ENCODE measurements at places on chromosomes 3 and 15.
A peak's percentile ranks its signal among the peaks of the same experiment; 100 is the strongest.

- no peak for DNase-seq
These were observed 24.9 kb upstream of the C3orf80 start for GRCh38 chr3:160200353-160200752.

DNA sequence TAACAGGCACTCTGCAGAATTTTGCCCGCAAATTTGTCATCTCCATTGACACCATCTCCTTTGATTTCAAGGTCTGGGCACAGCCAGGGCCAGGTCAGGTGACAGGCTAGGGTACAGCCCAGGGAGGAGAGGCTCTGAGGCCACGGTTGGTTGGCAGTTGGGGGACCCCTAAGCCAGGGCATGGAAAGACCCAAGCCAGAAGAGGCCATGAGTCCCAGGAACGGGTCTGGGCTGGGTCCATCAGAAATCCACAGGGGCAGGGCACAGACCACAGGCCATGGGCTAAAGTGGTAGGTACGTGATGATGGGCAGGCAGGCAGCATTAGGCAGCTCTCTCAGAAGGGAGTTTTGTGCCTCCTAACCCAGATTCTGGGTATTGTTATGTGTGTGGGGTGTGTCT, 45.8 kb downstream of the SEMA3G start:
- no peak for DNase-seq

- no peak for DNase-seq
These were observed 249.3 kb downstream of the BBX start for GRCh38 chr3:107772016-107772415.

- no peak for DNase-seq
These were observed 262.6 kb downstream of the TBC1D5 start for GRCh38 chr3:17479681-17480405.

DNA sequence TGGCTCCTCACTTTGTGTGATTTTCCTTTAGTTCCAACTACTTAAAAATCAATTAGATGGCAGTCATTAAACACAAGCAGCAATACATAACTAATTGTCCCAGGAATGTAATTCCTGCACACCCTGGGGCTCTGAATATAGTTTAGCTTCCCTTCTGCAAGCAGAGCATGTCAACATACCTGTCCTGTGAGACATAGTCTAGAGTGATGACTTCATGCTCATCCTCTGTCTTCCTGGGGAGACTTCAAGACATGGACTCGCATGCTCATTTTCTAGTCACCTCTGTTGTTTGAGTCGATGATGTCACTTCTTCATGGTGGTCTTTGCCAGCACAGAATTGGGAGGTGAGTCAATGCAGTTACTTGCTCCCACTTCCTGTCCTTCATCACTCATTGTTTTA, 15.7 kb downstream of the C3orf52 start:
- DNase-seq, result no peak

DNA sequence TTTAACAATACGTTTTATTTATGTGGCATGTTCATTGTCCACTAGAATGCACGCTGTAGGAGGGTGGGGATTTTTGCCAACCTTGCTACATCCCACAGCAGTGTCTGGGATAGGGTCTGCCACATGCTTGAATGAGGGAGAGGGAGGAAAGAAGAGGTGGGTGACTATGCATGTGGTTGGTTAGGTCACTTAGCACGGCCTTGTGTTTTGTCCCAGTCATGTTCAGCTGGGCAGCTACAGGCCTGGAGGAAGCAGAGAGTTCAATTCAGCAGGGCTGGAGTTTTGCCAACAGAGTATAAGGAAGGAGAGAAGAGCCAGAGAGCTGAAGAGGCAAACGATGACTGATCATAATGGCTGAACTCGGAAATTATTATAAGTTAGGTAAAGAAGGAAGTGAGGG, 268.4 kb upstream of the NSMCE3 start:
- DNase-seq, result no peak

DNA sequence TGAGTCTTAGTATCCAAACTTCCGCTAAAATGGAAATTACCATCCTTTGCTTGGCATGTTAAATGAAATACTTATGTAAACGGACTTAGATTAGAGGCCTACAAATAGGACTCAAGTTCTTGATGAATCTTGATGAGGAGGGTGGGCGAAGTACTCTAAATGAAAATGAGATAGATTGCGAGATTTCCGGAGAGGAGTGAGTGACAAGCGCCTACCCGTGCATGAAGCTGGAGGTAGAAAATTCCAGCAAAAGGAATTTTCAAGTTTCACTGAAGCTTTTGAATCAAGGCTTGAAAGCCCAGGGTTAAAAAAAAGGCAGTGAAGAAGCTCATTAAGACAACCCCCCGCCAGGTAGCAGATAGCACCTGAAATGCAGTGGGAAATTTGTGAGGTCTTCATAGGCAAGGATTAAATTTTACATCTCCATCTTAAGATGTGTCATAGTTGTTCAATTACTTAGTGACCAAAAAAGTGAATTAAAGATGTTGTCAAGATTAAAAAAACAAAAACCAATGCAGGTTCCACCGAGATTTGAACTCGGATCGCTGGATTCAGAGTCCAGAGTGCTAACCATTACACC, 655 bp upstream of the RAB11A start:
- DNase-seq, result no peak

- DNase-seq, result no peak
These were observed 97.6 kb upstream of the VGLL3 start for GRCh38 chr3:87088430-87088992.

DNA sequence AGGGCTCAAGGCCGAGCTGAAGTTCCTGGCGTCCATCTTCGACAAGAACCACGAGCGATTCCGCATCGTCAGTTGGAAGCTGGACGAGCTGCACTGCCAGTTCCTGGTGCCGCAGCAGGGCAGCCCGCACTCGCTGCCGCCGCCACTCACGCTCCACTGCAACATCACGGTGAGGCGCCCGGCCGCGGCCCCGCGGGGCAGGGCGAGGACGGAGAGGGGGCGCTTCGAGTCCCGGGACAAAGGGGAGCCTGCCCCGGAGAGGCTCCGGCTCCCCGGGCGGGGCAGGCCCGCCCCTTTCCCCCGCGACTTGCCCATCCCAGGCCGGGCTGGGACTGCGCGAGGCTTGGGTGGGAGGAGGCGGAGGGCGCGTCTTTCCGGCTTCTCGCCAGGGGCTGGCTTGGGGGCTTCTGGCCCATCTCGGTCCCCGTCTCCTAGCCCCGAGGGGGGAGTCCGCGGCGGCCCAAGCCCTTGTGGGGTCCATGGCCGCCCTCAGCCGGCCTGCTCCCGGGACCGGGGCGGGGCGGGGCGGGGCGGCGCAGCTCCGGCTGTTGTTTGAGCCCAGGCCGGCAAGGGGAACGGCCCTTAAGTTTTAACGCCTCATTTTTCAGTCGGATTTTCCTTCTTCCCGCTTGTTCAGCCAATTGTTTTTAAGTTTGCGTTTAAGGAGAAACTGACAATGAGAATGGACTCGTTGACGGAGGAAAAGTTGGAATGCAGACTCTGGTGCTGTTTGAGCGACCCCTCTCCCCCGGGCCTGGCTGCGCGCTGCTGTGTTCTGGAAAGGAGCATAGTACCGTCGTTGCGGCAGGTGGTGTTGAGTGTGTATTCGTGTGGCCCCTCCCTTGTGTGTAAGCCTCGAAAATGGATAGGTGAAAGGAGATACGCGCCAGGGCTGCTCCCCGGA, 683 bp downstream of the UBE2Q2 start:
- peak; percentile 48 for DNase-seq

- no peak for DNase-seq
These were observed 104.4 kb downstream of the RBMS3 start for GRCh38 chr3:29385046-29385830.

- DNase-seq, result no peak
These were observed 389.5 kb downstream of the CACNA2D3 start for GRCh38 chr3:54511766-54512365.

Data from stimulated activated CD4-positive, alpha-beta T cell treated with anti-CD3 and anti-CD28 coated beads, Interleukin-12 subunit alpha, Interleukin-12 subunit beta, amount 100 ng/mL, for 4 hours (primary cell).